Neuronal stem cell (in vitro differentiated cells): ENCODE measurements at places on chromosomes 2 and 18.

DNA sequence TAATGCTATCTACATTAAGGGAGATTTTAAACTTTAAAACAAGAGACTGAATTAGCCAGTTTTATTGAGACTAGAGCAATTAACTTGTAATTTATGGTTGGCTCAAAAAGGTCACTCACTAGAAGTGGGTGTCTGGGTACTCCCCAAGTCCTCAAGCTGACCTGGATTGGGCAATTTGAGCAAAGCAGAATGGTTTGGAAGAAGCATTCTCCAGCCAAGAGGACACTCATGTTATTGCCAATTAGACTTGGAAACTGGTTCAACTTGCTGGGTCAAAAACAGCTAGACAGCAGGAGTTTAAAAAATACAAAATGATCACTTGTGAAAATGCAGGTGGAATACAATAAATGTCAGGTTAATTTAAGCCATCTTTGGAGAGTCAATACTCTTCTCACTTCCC lies 29.5 kb upstream of the MYO1B start:
- DNase-seq: no peak

GRCh38 chr2:73081181-73081671 lies 9.7 kb upstream of the SFXN5 start:
- no peak for DNase-seq

DNA sequence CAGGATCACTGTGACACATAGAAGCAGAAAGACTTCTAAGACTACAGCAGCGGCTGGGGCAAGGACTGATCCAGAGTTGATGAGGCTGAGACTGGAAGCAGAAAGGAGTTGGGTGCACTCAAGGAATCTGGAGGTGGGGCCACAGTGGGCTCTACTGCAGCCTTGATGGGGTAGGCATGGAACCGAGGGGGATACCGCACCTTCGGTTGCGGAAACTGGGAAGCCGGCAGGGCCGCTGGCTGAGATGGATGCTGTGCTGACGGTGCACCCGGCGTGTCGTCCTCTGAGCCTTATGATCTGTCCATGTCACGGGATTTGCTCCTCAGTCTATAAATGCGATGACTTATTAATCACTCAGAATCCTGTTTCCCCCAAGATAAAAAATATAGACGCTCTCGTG lies 473.5 kb upstream of the MYT1L start:
- DNase-seq: no peak

GRCh38 chr18:2326999-2327398 lies 244.3 kb downstream of the METTL4 start:
- DNase-seq: no peak

DNA sequence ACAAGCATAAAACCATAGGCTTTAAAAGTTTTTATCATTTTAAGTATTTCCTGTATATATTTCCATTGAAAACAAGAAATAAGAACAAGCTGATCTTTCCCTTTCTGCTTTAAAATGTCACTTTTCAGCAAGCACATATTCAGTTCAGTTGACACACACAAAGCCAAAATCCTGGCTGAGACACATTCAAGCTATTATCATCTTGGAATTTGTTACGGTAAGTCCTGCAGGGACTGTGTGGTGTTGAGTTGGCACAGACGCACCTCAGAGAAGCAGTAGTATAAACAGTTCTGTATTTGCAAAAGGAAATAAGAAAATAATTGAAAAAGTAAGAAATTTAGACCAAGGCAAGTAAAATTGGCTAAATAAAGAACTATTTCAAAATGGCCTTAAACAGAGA lies 10.4 kb upstream of the DAW1 start:
- DNase-seq: no peak

DNA sequence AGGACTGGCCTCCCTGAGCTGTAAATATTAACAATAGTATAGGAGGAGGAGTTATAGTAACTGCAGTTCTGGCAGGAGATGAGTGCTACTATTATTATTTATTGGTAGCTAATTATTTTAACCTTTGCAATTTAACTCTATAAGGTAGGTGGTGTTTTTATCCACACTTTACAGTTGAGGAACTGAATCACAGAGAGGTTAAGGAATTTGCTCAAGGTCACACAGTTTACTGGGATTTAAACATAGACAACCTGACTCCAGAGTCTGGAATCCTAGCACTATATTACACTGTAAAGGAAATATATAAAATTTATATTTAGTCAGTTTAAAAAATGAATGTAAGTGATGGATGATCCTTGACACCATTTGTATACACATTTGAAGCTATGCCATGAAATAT lies 2.1 kb downstream of the ERICH2 start:
- no peak for DNase-seq

GRCh38 chr2:200814276-200814815 lies 2.6 kb downstream of the BZW1 start:
- no peak for DNase-seq

- DNase-seq: no peak
These were observed 561.2 kb downstream of the METTL4 start for GRCh38 chr18:2009942-2010697.

DNA sequence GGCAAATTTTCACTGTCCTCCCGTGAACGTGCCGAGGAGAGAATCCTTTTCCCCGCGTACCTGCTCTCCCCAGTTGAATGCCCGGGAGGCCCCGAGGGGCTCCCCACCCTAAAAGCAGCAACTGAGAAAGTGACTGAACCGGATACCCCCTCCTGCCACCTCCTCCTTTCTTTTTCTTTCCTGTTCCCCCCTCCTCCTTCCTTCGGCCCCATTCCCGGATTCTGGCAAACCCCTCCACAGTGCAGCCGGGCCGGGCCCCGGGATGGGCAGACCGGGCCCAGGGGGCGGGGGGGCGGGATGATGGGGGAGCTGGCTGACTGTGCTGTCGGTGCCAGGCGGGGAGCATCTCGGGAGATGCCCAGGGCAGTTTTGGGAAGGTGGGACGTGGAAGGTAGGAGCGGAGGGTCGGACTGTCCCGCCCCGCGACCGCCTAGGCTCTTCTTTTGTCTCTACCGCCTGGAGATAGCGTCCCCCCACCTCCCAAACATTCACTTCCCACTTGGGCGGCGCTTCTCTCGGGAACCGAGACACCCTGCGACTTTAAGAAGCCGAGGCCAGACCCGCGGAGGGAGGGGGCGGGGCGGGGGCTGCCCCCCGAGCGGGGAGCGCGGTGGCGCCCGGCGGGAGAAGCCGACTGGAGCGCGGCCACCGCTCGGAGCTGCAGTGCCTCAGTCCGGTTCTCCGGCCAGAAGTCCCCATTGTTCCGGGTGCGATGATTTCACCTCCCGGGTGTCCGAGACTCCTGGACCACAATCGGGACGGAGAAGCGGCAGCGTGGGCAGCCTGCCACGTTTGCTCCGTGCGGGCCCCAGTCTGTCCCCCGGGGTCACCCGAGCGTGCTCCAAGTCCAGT lies 8.2 kb downstream of the DLX2 start:
- DNase-seq: peak; percentile 38

DNA sequence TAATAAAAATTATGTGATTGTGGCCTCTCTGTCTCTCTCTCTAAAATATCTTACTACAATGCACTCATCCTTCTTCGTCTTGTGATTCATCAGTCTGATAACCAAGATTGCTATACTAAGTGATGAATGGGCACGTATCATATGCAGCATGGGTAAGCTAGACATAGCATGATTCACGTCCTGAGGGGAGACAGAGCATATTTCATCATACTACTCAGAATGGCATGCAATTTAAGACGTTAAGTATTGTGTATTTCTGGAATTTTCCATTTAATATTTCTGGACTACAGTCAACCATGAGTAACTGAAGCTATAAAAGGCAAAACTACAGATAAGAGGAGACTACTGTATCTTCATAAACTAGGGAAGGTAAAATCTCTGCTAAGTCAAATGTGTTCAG lies 97.0 kb upstream of the CD226 start:
- no peak for DNase-seq

DNA sequence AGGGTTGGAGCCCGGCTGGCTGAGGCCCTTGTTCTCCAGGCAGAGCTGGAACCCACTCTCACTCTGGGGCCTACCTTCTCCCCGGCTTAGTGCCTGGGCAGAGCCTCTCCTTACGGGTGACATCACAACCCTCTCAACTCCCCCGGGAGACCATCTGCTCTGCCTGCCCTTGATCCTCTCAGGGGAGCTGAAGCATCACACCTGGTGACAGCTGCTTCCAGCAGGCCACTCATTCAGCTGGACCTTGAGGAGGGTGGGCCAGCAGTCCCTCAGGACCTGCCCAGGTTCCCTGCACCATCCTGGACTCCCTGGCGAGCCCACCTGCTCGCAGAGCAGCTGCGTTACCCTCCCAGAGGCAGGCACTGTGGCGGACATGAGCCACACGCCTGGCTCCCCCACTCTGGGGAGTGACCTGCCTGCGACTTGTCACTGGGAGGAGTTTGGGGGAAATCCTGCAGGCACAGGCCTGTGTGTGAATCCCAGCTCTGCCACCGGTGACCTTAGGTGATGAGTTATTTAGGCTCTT lies 13.1 kb downstream of the HS6ST1 start:
- DNase-seq: no peak

DNA sequence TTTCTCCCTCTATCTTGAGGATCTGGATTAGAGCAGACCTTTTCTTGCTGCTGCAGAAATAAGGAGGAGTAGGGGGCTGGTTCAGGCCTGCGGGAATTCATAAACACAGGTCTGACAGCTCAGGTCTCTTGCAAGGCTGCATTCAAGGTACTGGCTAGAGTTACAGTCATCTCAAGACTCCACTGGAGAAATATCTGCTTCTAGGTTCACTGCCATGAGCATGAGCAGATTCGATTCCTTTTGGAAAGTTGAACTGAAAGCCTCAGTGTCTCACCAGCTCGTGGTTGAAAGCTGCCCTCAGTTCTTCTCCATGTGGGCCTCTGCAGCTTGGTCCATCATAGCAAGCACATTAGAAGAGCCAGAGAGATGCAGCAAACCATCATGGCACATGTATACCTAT lies 124.4 kb upstream of the SETBP1 start:
- DNase-seq: no peak

GRCh38 chr2:43441195-43441594 lies 154.6 kb downstream of the THADA start:
- DNase-seq: no peak

GRCh38 chr2:45816272-45816671 lies 164.8 kb downstream of the PRKCE start:
- no peak for DNase-seq

DNA sequence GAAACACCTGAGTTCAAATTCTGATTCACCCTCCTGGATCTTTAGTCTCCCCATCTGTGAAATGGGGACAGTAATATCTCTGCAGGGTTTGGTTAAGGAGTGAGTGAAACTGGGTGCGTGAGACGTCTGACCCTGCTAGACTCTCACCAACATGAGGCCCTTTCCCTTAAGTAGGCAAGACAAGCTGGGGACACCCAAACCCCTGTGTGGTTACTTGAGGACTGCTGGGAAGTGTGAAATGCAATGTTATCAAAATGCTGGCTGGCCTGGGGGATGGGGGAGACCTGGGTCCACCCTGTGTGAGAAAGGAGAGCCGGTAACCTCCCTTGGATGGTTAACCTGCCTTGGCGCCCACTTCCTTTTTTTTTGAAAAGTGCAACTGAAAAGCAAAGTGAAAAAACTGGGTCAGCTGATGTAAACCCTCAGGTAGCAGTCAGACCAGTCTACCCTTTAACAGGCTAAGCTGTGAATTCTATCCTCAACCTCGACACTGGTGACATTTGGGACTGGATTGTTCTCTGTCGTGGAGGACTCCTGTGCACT lies 82.3 kb downstream of the INPP5D start:
- no peak for DNase-seq

GRCh38 chr2:183123959-183124221 lies 353 bp upstream of the NUP35 start:
- no peak for DNase-seq

GRCh38 chr2:70094171-70094977 lies 7.1 kb downstream of the PCBP1 start:
- DNase-seq: no peak

- DNase-seq: no peak
These were observed 112.4 kb upstream of the ID2 start for GRCh38 chr2:8569332-8569930.

DNA sequence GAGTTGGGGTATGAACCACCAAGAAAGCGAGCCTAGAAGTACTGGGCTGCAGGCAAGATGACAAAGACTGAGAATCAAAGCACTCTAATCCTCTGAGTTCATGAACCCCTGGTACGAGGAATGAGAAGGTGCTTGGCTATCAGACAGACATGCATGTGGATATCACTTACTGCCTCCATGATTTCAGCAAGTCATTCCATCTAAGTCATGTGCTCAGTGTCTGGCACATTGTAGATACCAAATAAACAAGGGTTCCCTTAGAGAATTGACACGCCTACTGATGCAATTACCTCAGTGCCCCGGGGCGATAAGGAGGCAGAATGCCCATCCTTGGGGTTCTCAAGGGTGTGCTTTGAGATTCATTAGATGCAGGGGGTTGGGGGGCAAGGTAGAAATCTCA lies 125.6 kb upstream of the PKDCC start:
- no peak for DNase-seq

DNA sequence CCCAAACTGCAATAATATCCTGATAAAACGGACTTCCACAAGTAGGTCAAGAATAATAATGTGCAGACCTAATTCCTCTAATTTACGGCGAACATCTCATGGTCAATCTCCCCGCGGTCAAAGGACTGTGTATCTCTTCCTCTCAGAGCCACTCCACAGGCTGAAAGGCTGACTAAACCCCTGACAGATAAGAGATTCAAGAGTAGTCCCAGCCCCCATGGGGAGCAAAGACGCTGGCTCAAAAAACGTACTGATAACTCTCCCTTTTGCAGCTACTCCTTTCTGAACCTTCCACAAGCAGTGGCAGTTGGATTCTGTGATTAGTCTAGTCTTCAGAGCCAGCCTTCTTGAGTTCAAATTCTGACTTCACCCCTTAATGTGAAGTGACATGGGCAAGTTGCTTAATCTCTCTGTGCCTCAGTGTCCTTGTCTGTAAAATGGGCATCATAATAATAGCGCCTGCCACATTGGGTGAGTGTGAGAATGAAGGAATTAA lies 19.7 kb upstream of the IL18R1 start:
- no peak for DNase-seq
